Keratinocyte (primary cell): ENCODE measurements at places on chromosomes 12 and 14. TPM values are rescaled to one million over a fixed set of nuclear protein-coding genes. Genes with fewer than 3 reads are reported as not detected.

DNA sequence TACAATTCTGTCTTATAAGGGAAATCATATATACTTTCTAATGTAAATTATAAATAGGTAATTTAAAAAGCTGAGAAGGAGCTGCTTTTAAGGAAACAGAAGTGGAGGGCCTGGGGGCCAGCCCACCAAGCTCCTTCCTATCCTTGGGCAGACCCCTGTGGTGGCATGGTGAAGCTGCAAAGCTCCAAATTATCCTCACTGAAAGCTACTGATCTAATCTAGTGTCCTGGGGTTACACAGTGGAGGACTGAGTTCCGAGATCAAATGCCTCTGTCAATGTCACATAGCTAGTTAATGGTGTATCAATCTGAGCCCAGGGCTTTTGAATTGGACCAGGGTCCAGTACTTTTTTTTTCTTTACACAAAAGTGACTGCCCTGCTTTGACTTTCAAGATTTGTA lies 355.4 kb downstream of the CEP128 start:
- no peak overlapping the region for H3K4me3 ChIP-seq
- H3K36me3 ChIP-seq, result no peaks in the 10 kb centered on the region
- H3K27ac ChIP-seq, result no peak overlapping the region
- no peaks in the 10 kb centered on the region for H3K27me3 ChIP-seq
- no peak for DNase-seq
- peaks cover 12% of the 10 kb centered on the region for H3K4me1 ChIP-seq

DNA sequence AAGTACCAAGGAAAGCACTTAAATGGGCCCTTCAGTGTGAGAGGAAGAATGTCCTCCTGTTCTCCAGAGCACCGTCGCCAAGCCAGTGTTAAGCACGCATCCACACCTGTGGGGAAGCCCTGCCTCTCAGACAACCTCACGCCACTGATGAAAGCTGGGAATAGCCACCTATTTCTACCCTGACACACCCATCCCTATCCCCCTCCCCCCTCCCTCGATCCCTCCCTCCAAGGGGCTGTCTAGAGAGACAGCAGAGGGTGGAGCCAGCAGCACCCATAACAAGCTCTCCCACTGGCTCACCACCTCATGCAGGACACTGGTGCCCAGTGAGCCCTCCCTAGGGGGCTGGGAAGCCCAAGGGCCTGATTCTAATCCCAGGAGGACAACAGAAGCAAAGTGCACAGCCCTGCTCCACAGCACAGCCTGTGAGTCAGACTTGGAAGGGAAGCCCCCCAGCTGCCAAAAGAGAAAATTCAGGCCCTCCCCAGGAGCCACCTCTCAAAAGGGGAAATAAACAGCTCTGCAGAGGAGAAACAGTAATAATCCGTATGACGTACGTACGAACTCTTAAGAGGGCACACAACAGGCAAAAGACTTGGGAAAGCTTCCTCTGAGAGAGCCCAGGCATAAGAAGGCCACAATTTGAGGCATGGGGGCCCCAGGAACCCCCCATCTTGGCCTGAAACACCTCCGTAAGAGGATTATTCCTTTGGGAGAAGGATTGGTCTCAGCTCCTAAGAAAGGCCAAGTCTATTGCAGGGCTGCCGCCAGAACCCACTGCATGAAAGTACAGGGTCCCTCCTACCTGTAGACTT lies 7.8 kb downstream of the PITPNM2 start:
- H3K4me1 ChIP-seq, result peaks cover 24% of the 10 kb centered on the region
- H3K27me3 ChIP-seq, result no peaks in the 10 kb centered on the region
- no peaks in the 10 kb centered on the region for H3K36me3 ChIP-seq
- no peak for DNase-seq
- H3K4me3 ChIP-seq, result no peak overlapping the region
- H3K27ac ChIP-seq, result no peak overlapping the region

GRCh38 chr14:45868377-45868776 lies 615.4 kb upstream of the MIS18BP1 start:
- no peak for DNase-seq
- no peak overlapping the region for H3K27ac ChIP-seq
- no peaks in the 10 kb centered on the region for H3K27me3 ChIP-seq
- H3K36me3 ChIP-seq, result no peaks in the 10 kb centered on the region

GRCh38 chr12:98110536-98110935 lies 404.9 kb upstream of the TMPO start:
- H3K27ac ChIP-seq, result no peak overlapping the region
- H3K4me1 ChIP-seq, result no peaks in the 10 kb centered on the region
- no peak overlapping the region for H3K4me3 ChIP-seq

- no peak overlapping the region for H3K27ac ChIP-seq
- H3K36me3 ChIP-seq, result no peaks in the 10 kb centered on the region
- H3K4me1 ChIP-seq, result no peaks in the 10 kb centered on the region
- no peak for DNase-seq
Observed at GRCh38 chr14:72788255-72788654, 105.6 kb downstream of the DPF3 start.

Gene CCNK
- 6.6 to 12.8 TPM (median 11.5 TPM) in 3 replicates for polyA plus RNA-seq
